ENCODE measurements at places on chromosomes 6 and 20. TPM values are rescaled to one million over a fixed set of nuclear protein-coding genes. Genes with fewer than 3 reads are reported as not detected.

Gene SLC22A16
- total RNA-seq: not detected

DNA sequence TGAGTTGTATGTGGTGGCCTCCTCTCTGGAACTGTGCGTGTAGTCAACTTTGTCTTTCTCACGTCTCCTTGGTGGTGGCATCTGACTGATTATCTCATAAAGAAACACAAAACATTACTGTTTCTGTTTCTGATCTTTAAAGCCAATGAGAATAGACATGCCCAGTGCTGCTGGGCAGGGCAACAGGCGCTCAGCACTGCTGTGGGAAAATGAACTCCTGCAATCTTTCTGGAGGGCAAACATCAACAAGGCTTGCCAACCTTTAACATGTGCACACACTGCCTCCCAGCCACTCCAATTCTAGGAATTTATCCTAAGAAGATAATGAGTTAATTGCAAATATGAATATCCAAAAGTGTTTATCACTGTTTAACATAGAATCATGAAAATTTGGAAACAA is 106.3 kb upstream of the CD93 start:
- no peaks in the 10 kb centered on the region for H3K4me1 ChIP-seq
- no peaks in the 10 kb centered on the region for H3K36me3 ChIP-seq
- no peak for DNase-seq
- H3K27ac ChIP-seq: no peak overlapping the region
- peaks cover 14% of the 10 kb centered on the region for H3K27me3 ChIP-seq

Gene WFDC12
- not detected for total RNA-seq

- DNase-seq: no peak
- no peak overlapping the region for H3K4me3 ChIP-seq
- no peak overlapping the region for H3K27ac ChIP-seq
Observed at GRCh38 chr6:131250122-131250521, 114.9 kb downstream of the AKAP7 start.

DNA sequence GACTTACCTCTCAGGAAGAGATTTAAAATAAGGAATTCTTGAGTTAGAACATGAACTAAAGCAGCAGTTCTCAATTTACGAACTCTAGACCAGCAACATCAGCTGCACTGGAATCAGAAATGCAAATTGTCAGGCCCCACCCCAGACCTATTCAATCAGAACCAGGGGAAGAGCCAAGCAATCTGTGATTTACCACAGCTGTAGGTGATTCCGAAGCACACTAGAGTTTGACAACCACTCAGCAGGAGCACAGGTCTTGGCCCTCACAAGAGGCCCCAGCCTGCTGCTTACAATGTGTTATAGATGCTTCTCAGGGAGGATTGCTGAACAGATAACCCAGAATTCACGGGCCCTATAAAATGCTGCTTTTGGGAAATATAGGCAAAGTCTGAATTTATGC is 279.2 kb downstream of the PTPRK start:
- no peak for DNase-seq
- no peaks in the 10 kb centered on the region for H3K27me3 ChIP-seq
- H3K36me3 ChIP-seq: no peaks in the 10 kb centered on the region
- no peak overlapping the region for H3K4me3 ChIP-seq
- no peak overlapping the region for H3K27ac ChIP-seq
- peaks cover 4% of the 10 kb centered on the region for H3K4me1 ChIP-seq

- no peak for DNase-seq
- peaks cover 2% of the 10 kb centered on the region for H3K4me1 ChIP-seq
- peaks cover 2% of the 10 kb centered on the region for H3K36me3 ChIP-seq
- no peak overlapping the region for H3K27ac ChIP-seq
Observed at GRCh38 chr20:35232575-35232974, 6.1 kb downstream of the MMP24 start.

GRCh38 chr6:163790266-163790840 is 375.8 kb downstream of the QKI start:
- H3K4me3 ChIP-seq: no peak overlapping the region
- H3K4me1 ChIP-seq: peaks cover 13% of the 10 kb centered on the region
- H3K27me3 ChIP-seq: peaks cover 11% of the 10 kb centered on the region
- H3K36me3 ChIP-seq: no peaks in the 10 kb centered on the region
- H3K27ac ChIP-seq: no peak overlapping the region

DNA sequence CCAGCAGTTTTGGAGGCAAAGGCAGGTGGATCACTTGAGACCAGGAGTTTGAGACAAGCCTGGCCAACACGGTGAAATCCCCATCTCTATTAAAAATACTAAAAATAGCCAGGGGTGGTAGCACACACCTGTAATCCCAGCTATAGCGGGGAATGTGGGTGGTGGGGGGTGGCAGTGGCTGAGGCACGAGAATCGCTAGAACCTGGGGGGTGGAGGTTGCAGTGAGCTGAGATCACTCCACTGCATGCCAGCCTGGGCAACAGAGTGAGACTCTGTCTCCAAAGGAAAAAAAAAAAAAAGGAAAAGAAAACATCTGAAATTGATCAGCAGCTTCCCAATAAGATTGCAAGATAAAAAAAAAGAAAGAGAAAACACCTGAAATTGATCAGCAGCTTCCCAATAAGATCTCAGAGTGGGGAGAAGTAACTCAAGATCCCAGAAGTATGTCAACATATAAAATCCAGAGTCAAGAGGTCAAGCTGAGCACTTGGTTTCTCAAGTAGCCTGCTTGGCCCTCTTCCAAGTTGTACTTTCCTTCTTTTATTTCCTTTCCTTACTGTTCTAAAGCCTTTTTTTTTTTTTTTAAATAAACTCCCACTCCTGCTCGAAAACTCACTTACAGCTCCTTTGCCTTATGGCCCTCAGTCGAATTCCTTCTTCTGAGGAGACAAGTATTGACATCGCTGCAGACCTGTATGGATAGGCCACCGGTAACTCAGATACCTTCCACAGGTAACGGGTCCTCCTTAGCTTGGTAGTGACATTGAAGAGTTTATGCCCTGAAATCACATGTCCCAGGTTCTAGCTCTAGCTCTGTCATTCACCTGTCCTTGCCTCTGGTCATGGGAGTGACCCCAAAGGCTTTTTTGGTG is 368.5 kb upstream of the SYNCRIP start:
- no peak for DNase-seq
- no peak overlapping the region for H3K4me3 ChIP-seq
- H3K36me3 ChIP-seq: no peaks in the 10 kb centered on the region
- H3K4me1 ChIP-seq: no peaks in the 10 kb centered on the region
